ENCODE measurements at places on chromosomes 5 and 9. TPM values are rescaled to one million over a fixed set of nuclear protein-coding genes. Genes with fewer than 3 reads are reported as not detected.

DNA sequence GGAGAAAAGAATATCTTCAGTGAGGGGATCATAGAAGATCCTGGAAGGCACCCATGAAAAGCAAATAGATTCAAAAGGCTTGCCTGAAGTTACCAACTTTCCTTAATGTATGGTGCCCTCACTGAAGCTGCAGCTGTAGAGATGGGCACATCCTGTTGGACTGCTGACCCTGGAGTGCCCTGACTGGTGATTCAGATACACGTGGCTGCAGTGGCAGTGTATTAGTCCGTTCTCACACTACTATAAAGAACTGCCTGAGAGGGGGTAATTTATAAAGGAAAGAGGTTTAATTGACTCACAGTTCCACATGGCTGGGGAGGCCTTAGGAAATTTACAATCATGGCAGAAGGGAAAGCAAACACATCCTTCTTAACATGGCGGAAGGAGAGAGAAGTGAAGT is 80.3 kb downstream of the OSMR start:
- no peak overlapping the region for H3K4me3 ChIP-seq
- DNase-seq = no peak
- no peak overlapping the region for H3K27ac ChIP-seq

GRCh38 chr5:2399804-2400203 is 351.7 kb downstream of the IRX2 start:
- no peaks in the 10 kb centered on the region for H3K36me3 ChIP-seq
- H3K4me3 ChIP-seq = no peak overlapping the region
- H3K27ac ChIP-seq = no peak overlapping the region

- no peaks in the 10 kb centered on the region for H3K36me3 ChIP-seq
- peak; percentile 73 for DNase-seq
- H3K4me3 ChIP-seq = peak overlapping the region; percentile 55
These were observed 800 bp upstream of the KCNN2 start for GRCh38 chr5:114360816-114361723.

DNA sequence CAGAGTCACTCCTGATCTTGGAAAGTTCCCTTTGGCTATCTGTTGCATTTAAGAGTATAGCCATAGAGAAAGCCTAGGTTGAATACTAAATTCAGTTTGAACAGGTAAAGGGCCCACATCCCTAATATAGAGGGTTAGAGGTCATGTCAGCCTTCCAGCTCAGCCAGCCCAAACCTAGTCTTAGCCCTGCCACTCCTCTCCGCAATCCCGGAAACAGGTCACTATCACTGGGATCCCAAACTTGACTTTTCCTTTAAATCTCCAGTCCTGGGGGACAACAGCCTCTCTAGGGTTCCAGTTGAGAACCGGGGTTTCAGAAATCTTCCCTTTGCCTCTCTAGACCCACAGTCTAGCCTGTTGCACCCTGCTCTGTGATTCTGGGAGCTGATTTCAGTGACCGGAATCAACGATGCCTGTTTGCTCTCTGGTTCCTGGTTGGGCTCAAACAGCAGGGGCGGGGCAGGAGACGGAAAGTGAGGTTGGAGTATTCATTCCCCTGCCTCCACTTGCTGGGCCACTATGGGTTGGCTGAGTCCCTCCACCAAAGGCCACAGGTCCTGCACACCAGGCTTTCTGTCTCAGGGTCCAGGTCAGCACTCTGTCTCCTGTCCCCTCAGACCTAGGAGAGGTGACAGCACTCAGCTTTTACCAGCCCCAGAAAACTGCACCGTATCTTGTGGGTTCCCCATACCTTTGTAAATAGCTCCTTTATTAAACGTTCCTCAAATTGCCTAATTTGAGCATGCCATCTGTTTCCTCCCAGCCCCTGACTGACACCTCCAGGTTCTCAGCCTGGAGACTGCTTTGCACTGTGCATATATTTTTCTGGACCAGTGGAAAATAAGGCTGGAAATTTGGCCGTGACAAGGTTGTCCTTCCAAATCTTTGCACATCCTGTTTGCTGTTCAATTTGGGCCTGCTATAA is 23.8 kb upstream of the CPEB4 start:
- no peaks in the 10 kb centered on the region for H3K27me3 ChIP-seq
- DNase-seq = no peak
- H3K36me3 ChIP-seq = no peaks in the 10 kb centered on the region
- no peak overlapping the region for H3K27ac ChIP-seq

DNA sequence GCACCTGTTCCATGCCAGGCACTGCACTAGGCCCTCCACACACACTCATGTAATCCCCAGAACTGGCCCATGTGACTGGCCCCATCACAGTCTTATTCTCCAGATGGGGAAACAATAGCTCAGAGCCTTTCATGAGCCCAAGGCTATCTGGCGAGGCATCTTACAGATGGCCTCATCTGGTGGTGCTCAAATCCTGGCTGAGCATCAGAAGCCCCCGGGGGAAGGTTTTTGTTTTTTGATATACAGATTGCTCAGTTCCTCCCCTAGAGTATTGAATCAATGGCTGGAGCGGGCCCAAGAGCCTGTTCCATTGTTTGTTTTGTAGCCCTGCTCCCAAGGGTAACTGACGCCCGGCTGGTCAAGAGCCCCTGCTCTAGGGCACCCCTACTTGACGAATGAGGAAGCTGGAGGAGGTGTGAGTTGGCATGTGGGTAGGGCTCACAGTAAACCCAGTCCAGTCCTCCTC is 145.3 kb upstream of the RAPGEF1 start:
- no peaks in the 10 kb centered on the region for H3K36me3 ChIP-seq
- peak; percentile 76 for DNase-seq
- H3K27ac ChIP-seq = no peak overlapping the region
- no peak overlapping the region for H3K4me3 ChIP-seq

- no peak overlapping the region for H3K4me3 ChIP-seq
- H3K27ac ChIP-seq = no peak overlapping the region
These were observed 38.4 kb downstream of the LHFPL2 start for GRCh38 chr5:78610163-78610583.

DNA sequence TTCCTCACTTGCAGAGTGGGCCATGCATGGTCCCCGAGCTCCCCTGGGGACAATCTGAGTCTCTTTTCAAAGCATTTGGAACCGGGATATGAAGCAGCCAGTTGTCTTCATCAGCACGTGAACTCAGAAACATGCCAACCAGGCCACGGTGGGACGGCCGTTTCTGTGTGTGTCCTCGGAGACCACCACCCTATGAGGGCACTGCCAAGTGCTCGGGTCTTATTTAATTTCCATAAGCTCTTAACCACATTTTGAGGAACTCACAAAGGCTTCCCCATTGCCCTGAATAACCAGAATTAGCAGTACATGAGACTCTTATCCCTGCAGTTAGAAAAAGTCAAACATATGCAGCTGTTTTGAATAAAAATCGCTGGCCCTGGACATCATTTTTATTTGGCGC is 60.1 kb downstream of the OTULIN start:
- no peak overlapping the region for H3K4me3 ChIP-seq
- peaks cover 6% of the 10 kb centered on the region for H3K4me1 ChIP-seq
- no peaks in the 10 kb centered on the region for H3K36me3 ChIP-seq
- no peak for DNase-seq

DNA sequence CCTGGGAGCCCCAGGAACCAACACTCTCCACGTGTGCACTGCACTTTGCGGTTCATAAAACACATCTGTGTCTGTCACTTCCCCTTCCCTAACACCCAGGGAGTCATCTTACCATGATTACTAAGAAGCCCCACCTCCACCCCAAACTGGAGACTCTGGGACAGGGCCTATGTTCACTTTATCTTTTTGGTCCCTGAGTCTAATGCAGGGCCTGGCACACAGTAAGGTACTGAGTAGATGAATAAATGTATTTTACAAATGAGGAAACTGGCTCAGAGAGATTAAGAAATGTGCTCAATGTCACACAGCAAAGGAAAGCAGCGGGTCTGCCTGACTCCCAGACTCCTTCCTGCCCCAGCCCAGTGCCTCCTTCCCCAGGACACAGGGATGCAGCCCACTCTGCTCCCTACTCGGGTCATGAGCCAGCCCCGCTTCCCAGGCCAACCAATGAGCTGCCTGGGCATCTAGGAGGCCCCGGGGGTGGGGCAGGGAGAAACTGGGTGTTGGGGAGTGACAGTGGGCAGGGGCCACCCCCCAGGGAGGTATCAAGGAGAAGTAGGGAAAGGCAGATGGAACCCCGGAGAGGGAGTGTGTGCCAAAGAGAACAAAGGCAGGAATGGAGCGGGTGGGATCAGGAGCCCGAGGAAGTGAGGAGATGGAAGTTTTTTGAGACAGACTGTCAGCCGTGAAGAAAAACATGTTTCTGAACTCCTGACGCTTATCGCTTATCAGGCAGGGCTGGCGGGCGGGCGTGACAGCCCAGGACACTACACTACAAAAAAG is 30.5 kb downstream of the SHB start:
- DNase-seq = no peak
- no peak overlapping the region for H3K4me3 ChIP-seq
- no peaks in the 10 kb centered on the region for H3K27me3 ChIP-seq
- H3K4me1 ChIP-seq = peaks cover 60% of the 10 kb centered on the region
- no peak overlapping the region for H3K27ac ChIP-seq
- no peaks in the 10 kb centered on the region for H3K36me3 ChIP-seq

GRCh38 chr5:170551076-170551475 is 47.3 kb downstream of the KCNIP1 start:
- H3K4me1 ChIP-seq = no peaks in the 10 kb centered on the region
- H3K4me3 ChIP-seq = no peak overlapping the region
- H3K36me3 ChIP-seq = no peaks in the 10 kb centered on the region
- no peak overlapping the region for H3K27ac ChIP-seq
- peaks cover 53% of the 10 kb centered on the region for H3K27me3 ChIP-seq

GRCh38 chr5:111656580-111656979 is 100.4 kb downstream of the NREP start:
- no peak for DNase-seq
- H3K4me3 ChIP-seq = no peak overlapping the region
- no peaks in the 10 kb centered on the region for H3K27me3 ChIP-seq
- no peaks in the 10 kb centered on the region for H3K4me1 ChIP-seq

- no peaks in the 10 kb centered on the region for H3K36me3 ChIP-seq
- no peaks in the 10 kb centered on the region for H3K27me3 ChIP-seq
- no peak for DNase-seq
- H3K4me1 ChIP-seq = no peaks in the 10 kb centered on the region
These were observed 465.9 kb downstream of the DMAC1 start for GRCh38 chr9:7333719-7334118.

DNA sequence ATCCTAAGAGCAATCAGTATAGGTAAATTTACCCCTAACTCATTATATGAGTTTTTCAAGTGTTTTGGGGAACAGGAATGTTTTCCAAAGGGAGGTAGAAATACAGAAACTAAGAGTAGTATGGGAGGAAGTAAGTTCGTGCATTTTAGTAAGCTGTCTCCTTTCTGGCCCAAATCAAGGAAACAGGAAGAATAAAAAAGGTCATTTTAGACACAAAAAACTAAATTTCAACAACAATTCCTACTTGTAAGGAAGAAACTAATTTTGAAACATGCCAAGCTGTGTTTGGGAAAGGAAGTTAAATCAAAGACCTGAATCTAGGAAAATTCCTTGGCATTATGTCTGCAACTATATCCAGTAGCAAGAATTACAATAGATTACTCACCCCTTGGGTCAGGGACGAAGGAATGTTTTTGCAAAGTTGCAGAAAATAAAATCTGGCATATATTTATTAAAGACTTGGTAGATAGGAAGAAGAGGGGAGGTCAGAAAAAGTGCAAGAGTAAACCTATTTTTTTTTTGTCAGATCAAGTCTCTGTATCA is 6.5 kb upstream of the RPS6 start:
- no peaks in the 10 kb centered on the region for H3K36me3 ChIP-seq
- no peaks in the 10 kb centered on the region for H3K27me3 ChIP-seq
- H3K4me1 ChIP-seq = no peaks in the 10 kb centered on the region
- no peak overlapping the region for H3K4me3 ChIP-seq

DNA sequence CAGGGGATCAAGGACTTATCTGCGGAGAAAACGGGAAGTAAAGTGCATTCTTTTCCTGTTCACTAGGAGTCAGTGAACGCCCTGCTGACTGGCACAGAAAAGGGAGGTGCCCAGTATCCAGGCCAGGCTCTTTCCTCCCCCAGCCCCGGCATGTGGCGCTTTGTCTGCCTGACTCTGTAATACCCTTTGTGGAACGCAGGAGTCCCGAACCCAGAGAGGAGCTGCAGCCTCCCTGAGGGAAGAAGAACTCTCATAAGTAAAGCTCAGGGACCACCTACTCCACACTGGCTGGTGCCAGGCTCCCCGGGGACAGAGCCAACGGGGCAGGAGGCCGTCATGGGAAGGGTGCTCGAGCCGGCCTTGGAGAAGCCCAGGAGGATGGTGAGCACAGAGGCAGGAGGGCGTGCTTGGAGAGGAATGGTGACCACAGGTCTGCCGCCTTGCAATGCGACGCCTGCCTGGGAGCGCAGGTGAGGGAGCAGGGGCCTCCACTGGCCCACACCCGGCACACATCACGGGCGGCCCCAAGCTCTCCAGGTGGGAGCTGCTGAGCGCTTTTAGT is 31.5 kb downstream of the VAV2 start:
- H3K4me3 ChIP-seq = no peak overlapping the region
- peaks cover 30% of the 10 kb centered on the region for H3K4me1 ChIP-seq
- peak; percentile 79 for DNase-seq
- H3K36me3 ChIP-seq = no peaks in the 10 kb centered on the region
- no peak overlapping the region for H3K27ac ChIP-seq

DNA sequence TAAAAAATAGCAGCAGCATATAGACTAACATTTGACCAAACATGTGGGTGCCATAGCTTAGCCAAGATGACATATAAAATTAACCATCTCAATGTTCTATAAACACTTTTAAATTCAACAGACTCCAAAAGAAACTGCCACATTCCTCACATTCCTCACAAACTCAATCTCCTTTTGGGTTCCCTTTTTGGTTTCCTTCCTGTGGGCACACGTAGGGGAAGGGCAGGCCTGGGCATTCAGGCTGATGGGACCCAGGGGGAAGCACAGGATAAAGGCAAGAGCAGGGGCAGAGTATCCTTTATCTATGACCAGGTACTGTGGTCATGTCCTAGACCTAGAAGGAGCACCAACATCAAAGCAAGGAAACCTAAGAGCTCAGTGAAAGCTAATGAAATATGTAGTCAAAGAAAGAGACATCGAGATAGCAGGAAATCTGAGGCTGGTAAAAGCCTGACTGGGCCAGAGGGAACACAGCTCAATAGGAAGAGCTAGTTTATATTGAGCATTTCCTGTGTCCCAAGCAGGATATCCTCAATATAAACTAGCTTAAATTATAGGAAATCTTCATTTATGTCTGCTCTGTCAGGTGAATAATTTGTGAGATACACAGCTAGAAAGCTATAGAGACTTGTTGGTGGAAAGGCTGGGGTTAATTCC is 13.6 kb upstream of the ERAP1 start:
- H3K27me3 ChIP-seq = no peaks in the 10 kb centered on the region
- no peaks in the 10 kb centered on the region for H3K4me1 ChIP-seq
- no peak overlapping the region for H3K4me3 ChIP-seq
- no peak overlapping the region for H3K27ac ChIP-seq

The SLC34A3 gene
- 0.12 TPM for total RNA-seq

The PCDHA2 gene
- 0.52 TPM for total RNA-seq

The GPR150 gene
- total RNA-seq = 0.16 TPM

The ANKHD1 gene
- total RNA-seq = 104 TPM

The SIGMAR1 gene
- 72.1 TPM for total RNA-seq
